SW 1271 (cell line): ENCODE measurements at places on chromosomes 5 and 9.

GRCh38 chr5:41883243-41883642 is 13.0 kb upstream of the OXCT1 start:
- no peak for DNase-seq

DNA sequence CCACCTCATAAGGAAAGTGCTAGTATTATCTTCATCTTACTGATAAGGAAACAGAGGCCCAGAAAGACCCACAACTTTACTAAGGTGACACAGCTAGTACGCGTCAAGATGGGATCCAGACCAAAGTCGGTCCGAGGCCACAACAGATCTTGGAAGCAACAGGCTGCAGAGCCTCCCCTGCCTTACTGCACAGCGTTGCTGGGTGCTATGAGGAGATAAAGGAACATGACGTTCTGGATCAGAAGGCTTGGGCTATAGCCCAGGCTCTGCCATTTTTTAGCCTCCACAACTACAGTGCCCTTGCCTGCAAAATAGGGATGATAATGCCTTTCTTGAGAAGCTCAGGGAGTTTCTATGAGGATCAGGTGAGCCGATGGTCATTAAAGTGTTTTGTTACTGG is 144.1 kb downstream of the NMUR2 start:
- DNase-seq = no peak

- no peak for DNase-seq
These were observed 13.7 kb upstream of the CERCAM start for GRCh38 chr9:128406848-128407391.

DNA sequence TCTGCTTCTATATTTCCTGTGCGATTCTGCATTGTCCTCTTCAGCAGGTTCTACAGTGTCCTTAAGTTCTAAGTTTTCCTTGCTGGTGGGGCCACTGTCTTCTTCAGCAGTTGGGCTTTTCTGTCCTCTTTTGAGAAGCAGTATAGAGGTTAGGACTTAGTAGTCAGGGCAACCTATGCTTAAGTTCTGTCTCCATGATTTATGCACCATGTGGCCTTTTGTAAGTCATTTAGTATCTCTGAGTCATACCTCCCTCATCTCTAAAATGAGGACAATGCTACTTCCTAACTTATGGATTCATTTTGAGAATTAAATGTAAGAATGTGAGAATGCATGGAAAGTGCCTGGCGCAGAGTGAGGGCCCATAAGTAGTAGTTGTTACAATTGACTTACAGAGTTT is 46.8 kb downstream of the GRIN3A start:
- no peak for DNase-seq

DNA sequence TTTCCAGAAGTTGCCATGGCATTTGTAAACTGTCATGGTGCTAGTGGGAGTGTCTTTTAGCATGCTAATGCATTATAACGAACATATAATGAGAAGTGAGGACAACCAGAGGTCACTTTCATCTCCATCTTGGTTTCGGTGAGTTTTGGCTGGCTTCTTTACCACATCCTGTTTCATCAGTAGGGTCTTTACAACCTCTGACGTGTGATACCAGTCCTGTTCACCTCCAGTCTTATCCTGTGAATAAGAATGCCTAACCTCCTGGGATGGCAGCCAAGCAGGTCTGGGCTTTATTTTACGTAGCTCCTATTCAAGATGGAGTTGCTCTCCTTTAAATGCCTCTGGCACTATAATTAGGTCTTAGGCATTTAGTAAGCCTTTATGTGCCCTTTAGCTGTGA is 20.4 kb upstream of the RFK start:
- DNase-seq = no peak

DNA sequence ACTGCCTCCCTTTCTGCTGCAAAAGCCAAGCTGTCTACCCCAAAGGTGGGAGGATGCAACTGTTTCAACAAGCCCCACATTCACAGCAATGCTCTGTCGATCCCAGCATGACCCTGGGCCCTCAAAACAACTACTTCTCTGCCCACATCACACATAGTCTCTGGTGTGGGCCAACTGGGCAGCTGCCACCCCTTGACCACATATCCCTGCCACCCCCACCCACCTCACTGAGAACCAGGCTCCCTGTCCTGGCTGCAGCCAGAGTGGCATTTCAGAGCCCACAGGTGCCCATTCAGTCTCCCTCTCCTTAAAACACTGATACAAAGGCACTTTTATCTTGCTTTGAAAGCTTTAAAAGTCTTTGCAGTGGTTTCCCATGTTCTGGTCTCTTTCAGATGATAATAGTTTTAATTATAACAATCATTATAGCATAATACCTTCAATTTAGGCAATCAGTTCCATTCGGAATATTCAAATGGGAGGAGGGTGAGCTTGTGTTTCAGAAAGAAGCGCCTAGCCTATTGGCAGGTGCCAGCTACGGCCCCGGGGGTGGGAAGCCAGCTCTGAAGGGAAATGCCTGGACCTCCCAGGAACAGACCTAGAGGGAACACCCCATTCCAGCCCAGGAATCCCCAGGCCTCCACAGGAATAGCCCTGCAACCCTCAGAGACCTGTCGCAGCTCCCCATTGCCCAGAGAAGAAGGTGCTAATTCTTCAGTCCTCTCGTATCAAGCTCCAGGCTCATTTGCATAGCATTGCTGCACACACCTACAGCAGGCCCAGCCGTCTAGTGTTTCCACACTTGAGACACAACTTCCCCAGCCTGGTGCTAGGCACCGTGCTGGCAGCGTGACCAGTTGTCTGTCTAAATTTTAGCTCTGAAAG is 90.8 kb downstream of the C5orf15 start:
- no peak for DNase-seq

DNA sequence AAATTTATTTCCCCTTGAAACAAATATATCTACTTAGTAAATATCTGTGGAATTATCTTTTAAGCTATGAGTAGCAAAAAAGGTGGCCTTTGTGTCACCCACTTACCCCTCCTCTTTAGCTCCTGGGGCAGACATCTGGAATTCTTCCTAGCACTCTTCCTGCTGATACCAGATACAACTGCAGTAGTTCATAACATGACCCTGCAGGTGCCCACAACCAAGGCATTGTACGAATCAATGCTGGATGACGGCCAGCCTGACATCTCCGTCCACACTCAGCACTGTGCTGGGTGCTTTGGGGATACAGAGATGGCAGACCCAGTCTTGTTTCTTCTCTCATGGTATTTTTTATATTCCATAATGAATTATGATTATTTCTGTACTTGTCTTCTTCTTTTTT is 152.3 kb downstream of the GOLPH3 start:
- DNase-seq = no peak

GRCh38 chr9:78296201-78296892 is 578 bp upstream of the PSAT1 start:
- no peak for DNase-seq

- DNase-seq = no peak
These were observed 28.5 kb downstream of the KCNV2 start for GRCh38 chr9:2745560-2746380.

GRCh38 chr5:145293716-145294115 is 541.4 kb downstream of the PRELID2 start:
- DNase-seq = no peak

- DNase-seq = no peak
These were observed 283.9 kb downstream of the AOPEP start for GRCh38 chr9:95010431-95010838.

DNA sequence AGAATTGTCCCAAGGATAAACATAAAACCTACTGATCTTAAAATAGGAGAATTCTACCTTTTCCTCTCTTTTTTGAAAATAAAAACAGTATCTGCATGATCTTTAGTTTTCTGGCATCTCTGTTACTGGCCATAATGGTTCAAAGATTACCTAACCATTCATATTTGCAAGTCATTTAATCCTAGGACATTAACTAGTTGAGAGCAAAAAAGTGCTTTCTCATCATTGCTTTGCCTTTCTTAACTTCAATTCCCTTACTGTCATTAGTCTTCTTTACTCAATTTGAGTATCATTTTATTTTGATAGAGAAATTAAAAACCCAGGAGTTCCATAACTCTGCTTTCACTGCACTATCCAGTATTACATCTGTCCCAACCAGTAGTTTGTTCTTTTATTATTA is 68.6 kb downstream of the RFX3 start:
- DNase-seq = no peak

- no peak for DNase-seq
These were observed 54.2 kb downstream of the LNPEP start for GRCh38 chr5:96990102-96990501.

- peak; percentile 48 for DNase-seq
These were observed 54.2 kb downstream of the LRSAM1 start for GRCh38 chr9:127505396-127506116.

DNA sequence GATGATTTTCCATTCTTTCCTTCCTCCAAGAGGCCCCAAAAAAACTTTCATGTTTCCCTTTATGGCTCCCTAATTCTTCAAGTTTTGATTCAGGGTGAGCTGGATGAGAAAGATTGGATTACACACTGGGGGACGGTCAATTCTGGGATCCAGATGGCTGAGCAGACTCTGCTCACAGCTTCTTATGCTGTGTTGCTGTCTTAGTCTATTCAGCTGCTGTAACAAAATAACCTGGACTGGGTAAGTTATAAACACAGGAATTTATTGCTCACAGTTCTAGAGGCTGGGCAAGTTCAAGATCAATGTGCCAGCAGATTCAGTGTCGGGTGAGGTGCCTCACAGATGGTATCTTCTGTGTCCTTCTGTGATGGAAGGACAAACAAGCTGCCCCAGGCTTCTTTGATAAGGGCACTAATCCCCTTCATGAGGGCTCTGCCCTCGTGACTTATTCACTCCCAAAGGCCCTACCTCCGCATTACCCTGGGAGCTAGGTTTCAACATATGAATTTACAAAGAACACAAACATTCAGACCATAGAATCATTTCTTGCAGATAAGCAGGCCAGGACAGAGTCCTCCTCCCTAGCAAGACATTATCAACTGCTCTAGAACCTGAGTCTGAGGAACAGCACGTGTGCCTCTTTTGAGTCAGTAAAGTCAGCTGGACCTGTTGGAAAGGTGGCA is 23.1 kb upstream of the SMAD5 start:
- no peak for DNase-seq

GRCh38 chr9:13110766-13111417 is 168.6 kb downstream of the MPDZ start:
- DNase-seq = no peak

GRCh38 chr5:113325054-113325453 is 109.7 kb downstream of the TSSK1B start:
- no peak for DNase-seq

DNA sequence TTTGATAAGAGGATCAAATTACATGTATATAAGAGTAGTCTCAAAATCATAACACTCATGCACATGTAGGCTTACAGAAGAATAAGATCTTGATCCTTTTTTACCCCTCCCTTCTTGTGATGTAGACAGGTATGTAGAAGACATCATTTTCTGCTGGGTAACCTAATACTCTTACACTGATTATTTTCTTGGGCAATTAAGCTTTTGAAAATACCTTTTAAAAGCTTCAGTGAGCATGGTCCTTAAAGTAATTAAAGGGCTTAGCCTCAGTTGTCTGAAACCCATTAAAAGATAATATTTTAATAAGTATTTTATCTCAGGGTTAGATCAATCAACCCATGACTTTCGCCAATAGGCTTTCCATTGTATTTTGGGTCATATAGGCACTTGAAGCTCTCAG is 50.6 kb downstream of the ALDH1A1 start:
- no peak for DNase-seq

GRCh38 chr5:113813466-113813865 is 300.0 kb downstream of the YTHDC2 start:
- DNase-seq = no peak
